ENCODE measurements at places on chromosomes 7 and 10. TPM values are rescaled to one million over a fixed set of nuclear protein-coding genes. Genes with fewer than 3 reads are reported as not detected.

SPDYE6 gene
- total RNA-seq: not detected

CUTC gene
- total RNA-seq: 22.4 TPM

WDR11 gene
- total RNA-seq: 51.0 TPM

SPDYE18 gene
- 1.3 TPM for total RNA-seq

SNCG gene
- total RNA-seq: 70.0 TPM

SLC18A3 gene
- total RNA-seq: not detected

FFAR4 gene
- 0.12 TPM for total RNA-seq

ITPRID1 gene
- total RNA-seq: not detected

SPOCK2 gene
- total RNA-seq: 4.5 TPM

TOMM7 gene
- 305 TPM for total RNA-seq

EMX2 gene
- total RNA-seq: 1.5 TPM

CPXM2 gene
- total RNA-seq: 116 TPM

- no peak for DNase-seq
- H3K27me3 ChIP-seq: no peaks in the 10 kb centered on the region
- H3K36me3 ChIP-seq: no peaks in the 10 kb centered on the region
- no peaks in the 10 kb centered on the region for H3K4me1 ChIP-seq
- H3K4me3 ChIP-seq: no peak overlapping the region
Observed at GRCh38 chr10:119090968-119091367, 10.4 kb upstream of the EIF3A start.

DNA sequence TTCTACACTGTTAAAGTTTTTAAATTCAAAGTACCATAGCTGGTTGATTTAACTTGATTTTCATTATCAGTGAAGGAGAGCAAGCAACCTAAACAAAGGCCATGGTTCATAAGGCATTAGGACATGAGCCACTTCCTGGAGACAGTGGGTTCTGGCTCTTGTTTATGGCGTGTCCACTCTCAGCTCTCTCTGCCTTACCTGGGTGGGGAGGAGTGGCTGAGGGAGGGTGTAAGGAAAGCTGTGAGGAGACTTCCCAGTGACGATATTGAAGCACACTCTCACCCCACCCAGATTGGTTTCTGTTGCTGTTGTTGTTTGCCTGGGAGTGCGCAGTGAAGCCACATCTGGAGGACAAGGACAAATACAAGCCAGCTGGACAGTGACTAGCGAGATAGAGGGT, 365.3 kb upstream of the FZD8 start:
- H3K27me3 ChIP-seq: no peaks in the 10 kb centered on the region
- H3K4me3 ChIP-seq: no peak overlapping the region
- H3K4me1 ChIP-seq: no peaks in the 10 kb centered on the region
- no peaks in the 10 kb centered on the region for H3K36me3 ChIP-seq

DNA sequence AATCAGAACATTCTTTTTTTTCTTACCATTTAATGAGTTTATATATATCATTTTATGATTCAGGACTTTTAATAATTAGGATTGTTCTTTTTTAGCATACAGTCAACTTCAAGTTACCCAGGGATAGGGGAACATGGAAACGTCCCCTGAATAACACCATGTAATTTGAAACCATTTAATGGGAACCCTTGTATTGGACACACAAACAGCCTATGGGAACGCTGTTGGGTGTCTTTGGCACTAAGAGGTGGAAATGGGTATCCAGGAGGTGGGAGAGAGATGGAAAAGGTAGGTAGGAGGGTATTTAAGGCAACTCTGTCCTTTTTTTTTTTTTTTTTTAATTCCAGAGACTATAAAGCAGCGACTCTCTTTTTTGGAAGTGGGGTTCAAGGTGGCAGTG, 2.6 kb downstream of the LUC7L2 start:
- no peak overlapping the region for H3K4me3 ChIP-seq
- H3K4me1 ChIP-seq: no peaks in the 10 kb centered on the region
- no peak for DNase-seq
- no peaks in the 10 kb centered on the region for H3K27me3 ChIP-seq

DNA sequence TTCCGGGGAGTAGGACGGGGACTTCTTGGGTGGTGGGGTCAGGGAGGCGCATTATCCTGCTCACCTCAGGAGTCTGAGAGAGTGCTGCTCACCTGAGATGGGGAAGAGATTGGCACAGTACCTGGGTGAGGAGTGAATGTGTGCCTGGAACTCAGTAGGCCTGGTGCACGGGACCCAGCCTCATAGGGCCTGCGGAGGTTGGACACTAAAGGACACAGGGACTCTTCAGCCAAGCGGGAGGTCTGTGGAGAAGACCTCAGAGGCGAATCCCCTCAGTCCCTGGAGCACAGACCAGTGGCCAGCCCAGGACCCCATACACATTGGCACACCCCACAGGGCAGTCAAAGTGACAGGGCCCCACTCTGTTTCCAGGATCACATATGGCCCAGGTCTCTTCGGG, 73.2 kb downstream of the OAT start:
- no peaks in the 10 kb centered on the region for H3K36me3 ChIP-seq
- H3K27ac ChIP-seq: no peak overlapping the region
- H3K4me1 ChIP-seq: no peaks in the 10 kb centered on the region
- no peaks in the 10 kb centered on the region for H3K27me3 ChIP-seq

- no peak overlapping the region for H3K4me3 ChIP-seq
- no peak overlapping the region for H3K27ac ChIP-seq
- no peaks in the 10 kb centered on the region for H3K4me1 ChIP-seq
Observed at GRCh38 chr7:10439027-10439426, 534.6 kb upstream of the PHF14 start.

DNA sequence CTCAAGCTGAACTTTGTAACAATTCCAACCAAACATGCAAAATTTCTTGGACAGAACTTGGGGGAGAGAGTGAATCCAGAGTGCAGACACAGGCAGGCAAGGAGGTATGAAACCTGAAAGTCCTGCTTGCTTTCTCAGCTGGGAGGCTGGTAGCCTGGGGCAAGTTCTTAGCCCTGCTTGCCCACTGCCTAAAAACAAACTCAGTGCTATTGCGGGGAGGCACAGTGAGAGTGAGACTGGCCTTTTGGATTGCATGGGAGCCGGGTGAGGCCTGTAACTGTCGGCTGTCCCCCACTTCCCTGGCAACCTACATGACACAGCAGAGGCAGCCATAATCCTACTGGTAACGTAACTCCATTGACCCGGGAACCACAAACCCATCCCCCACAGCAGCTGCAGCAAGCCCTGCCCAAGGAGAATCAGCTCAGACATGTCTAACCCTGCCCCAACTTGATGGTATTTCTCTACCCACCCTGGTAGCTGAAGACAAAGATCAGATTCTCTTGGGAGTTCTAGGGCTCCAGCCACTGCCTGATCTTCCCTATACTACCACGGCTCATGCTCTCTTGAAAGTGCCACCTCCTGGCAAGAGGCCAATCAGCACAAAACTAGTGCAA, 663.6 kb downstream of the GRM8 start:
- H3K4me1 ChIP-seq: no peaks in the 10 kb centered on the region
- no peaks in the 10 kb centered on the region for H3K36me3 ChIP-seq
- H3K27ac ChIP-seq: no peak overlapping the region
- no peak for DNase-seq
- H3K4me3 ChIP-seq: no peak overlapping the region

DNA sequence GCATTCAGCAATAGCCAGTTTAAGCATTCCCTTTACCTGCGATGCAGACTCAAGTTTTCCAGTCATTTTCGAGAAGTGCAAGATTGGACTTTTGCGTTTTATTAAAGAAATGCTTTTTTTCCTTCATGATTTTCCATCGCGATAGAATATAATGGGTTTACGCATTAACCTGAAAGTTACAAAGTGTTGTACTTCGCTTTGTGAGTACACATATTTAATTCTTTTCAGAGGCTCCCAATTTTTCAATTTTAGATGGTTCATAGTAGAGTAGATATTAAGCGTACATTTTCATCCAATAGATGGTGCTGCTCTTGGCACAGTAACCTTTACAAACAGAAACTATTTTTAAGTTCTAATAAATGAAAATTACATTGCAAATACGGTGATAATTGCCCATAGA, 1.3 kb downstream of the PTPRZ1 start:
- DNase-seq: no peak
- H3K36me3 ChIP-seq: no peaks in the 10 kb centered on the region
- H3K4me1 ChIP-seq: no peaks in the 10 kb centered on the region
- H3K27me3 ChIP-seq: no peaks in the 10 kb centered on the region
- peak overlapping the region; percentile 93 for H3K4me3 ChIP-seq

GRCh38 chr7:68313806-68314205, 1284.5 kb upstream of the AUTS2 start:
- no peak overlapping the region for H3K4me3 ChIP-seq
- H3K36me3 ChIP-seq: no peaks in the 10 kb centered on the region
- no peak for DNase-seq
- H3K27me3 ChIP-seq: no peaks in the 10 kb centered on the region

DNA sequence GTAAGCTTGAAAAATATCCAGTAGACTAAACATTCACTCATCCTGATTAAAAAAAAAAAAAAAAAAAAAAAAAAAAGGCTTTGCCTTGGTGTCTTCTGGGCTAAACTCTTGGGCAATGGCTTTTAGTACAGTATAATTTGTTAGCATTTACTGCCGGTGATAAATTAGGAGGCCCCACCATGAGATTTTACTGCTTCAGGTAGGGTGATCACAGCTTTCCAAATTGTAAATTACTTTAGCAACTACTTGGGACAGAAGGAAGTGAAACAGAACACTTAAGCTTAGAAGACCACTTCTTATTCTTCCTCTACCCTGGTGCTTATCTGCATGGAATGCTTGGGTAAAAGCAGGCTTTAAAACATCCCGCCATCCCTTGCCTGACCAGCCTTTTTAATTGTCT, 152.1 kb downstream of the HIBADH start:
- H3K27ac ChIP-seq: no peak overlapping the region

DNA sequence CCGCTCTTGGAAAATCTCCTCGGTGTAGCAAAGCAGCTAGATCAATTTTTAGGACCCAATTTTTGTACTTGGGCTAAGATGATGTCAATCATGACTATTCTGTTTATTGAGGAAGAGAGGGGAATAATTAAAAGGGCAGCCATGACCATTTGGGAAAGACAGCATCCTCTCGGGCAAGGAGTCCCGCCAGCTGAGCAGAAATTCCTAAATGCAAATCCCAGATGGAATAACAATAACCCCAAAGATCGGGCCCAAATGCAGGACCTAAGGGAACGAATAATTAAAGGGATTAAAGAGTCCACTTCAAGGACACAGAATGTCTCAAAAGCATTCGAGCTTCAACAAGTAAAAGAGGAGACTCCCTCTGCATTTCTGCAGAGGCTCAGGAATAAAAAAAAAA, 18.7 kb downstream of the COL17A1 start:
- no peak overlapping the region for H3K27ac ChIP-seq
- no peaks in the 10 kb centered on the region for H3K4me1 ChIP-seq
- H3K27me3 ChIP-seq: no peaks in the 10 kb centered on the region
- no peaks in the 10 kb centered on the region for H3K36me3 ChIP-seq
- no peak for DNase-seq
- no peak overlapping the region for H3K4me3 ChIP-seq

DNA sequence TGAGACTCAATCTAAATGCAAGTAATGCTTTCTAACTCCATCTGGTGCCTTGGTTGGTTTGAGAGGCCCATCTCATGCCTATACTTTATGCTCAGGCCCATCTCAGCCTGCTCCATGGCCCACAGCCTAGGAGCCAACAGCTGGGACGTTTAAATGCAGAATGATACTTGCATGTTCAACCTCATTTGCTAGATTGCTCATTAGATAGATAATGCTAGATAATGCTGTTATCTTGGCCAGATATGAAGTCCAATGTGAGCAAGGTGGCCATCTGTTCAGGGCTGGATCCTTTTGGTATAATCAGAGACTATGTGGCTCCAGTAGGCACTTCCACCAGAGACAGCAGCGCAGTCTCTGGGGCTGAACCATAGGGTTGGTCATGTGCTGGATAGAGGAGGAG, 321.6 kb upstream of the PHYHIPL start:
- no peaks in the 10 kb centered on the region for H3K4me1 ChIP-seq
- no peaks in the 10 kb centered on the region for H3K27me3 ChIP-seq
- no peak overlapping the region for H3K4me3 ChIP-seq
- no peak for DNase-seq

DNA sequence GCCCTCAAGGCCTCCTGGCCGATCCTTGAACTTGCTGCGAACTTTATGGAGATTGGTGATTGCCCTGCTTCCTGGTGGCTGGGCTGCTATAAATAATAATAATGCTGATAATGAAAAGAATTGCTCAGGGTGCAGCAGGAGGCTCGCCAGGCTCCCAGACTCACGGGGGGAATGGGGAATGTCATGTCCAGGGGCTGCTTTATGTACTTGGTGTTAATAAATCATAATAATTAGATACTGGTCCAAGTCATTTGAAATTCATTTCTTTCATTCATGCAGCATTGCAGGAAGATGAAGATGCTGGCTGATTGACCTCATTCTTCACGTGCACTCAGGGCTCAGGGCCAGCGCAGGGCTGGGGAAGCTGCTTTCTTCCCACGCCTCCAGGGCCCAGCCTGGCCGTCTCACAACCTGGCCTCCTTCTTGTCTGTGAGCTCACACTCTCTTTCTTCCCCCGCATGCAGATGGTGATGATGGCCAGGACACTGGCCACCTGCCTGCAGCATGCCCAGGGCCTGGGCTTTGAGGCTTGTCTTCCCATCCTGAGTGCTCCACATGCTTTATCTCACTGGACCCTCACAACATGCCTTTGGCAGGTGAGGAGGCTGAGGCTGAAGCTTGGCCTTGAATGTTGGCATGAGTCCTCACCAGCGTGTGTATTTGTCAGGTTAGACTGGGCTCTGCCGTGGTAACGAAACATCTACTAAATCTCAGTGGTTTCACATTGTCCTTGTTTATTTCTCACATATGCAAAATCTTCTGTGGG, 138.4 kb upstream of the TNS3 start:
- H3K27me3 ChIP-seq: no peaks in the 10 kb centered on the region
- no peak overlapping the region for H3K4me3 ChIP-seq
- no peaks in the 10 kb centered on the region for H3K36me3 ChIP-seq
- H3K4me1 ChIP-seq: no peaks in the 10 kb centered on the region

DNA sequence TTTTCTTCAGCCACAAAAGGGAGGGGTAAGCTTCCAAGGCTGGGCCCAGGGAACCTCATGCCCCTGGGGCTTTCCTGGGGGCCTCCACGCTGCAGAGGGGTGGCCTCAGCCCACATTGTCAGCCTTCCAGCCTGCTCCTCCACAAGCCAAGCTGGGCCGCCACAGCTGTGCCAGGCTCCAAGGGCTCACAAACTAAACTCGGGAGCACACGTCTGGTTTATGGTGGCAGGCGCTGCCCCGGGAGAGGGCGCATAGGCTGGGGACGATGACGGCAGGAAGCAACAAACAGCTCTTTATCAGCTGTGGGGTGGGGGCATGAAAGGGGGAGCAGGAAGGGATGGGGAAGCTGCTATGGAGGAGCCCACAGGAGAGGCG, 6.3 kb upstream of the CDH23 start:
- no peaks in the 10 kb centered on the region for H3K27me3 ChIP-seq
- no peak for DNase-seq
- H3K4me1 ChIP-seq: no peaks in the 10 kb centered on the region
- no peak overlapping the region for H3K27ac ChIP-seq
- H3K4me3 ChIP-seq: no peak overlapping the region

- DNase-seq: no peak
- H3K36me3 ChIP-seq: no peaks in the 10 kb centered on the region
- no peaks in the 10 kb centered on the region for H3K27me3 ChIP-seq
- H3K27ac ChIP-seq: no peak overlapping the region
- no peaks in the 10 kb centered on the region for H3K4me1 ChIP-seq
Observed at GRCh38 chr7:19619122-19619521, 89.7 kb downstream of the POLR1F start.
